ENCODE measurements at places on chromosomes 7 and 10. TPM values are rescaled to one million over a fixed set of nuclear protein-coding genes. Genes with fewer than 3 reads are reported as not detected.
A peak's percentile ranks its signal among the peaks of the same experiment; 100 is the strongest.

The LIPN gene
- not detected for total RNA-seq

The IFIT5 gene
- 16.0 TPM for total RNA-seq

DNA sequence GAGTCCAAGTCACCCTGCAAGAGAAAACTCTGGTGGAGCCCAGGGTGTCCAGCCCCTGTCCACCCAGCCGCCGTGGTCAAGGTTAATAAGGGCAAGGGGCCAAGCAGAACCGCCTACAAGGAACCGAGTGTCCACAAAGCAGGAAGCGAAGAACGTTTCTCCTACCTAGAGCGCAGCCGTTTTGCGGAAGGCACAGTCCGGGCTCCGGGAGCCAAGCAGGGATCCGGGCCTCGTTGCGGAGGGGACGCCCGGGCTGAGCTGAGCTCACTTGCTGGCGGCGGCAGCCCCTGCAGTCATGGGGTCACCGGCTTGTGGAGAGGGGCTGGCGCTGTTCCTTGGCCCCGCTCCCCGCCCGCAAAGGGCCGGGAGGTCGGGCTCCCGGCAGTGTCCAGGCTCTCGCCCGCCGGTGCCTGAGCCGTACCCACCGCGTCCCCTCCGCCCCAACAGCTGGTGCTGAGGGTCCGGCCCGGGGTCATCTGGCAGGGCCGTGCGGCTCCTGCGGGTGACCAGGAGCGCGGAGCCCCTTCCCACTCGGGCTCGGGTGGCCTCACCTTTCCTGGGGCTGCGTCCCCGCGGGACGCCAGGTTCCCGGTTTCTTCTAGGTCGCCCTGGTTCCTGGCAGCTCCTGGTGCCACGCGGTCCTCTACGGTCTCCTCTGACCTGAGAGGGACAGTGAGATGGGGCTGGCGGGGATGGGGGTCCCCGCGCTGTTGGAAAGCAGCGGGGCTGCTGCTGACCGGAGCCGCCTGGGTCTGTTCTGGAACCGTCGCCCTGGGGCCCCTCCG lies 14.0 kb upstream of the ZNF273 start:
- DNase-seq = no peak

DNA sequence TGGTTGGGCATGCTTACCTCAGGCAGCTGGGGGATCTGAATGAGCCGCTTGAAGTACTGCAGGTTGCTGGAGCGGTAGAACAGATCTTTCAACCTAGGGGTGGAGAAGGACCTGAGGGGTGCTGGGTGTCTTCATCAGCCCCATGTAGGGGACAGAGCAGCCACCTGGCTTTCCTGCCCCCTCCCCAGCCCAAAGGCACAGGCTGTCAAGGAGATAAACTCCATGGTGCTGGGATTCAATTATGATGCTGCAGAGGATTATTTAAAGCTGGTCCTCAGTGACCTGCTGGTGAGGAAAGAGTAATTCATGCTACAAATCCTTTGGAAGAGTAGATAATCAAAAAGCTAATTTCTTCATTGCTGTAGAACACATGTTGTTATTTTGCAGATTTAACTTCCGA lies 71.1 kb downstream of the SPDYE5 start:
- DNase-seq = no peak

DNA sequence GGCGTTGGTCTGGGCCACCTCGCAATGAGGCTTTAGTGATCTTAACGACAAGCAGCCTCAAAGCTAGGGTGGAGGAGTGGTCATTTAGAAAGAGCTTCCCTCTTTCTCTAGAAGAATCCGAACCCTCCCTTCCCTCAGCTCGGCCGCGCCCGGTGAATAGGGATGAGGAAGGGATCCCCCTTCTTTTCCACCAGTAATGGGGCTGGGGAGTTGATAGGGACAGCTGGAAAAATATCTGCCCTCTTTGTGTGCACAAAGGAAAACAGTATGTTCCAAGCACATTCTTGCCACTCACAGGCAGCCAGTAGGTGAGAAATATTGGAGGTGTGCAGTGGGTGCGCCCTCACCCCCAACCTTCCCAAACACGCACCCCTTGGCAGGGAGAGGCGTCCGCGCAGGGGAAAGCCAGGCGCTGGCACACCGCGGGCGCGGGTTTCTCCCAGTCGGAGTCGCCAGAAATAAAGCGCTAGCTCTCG lies 6.5 kb downstream of the DLX5 start:
- no peak for DNase-seq

The OR2A42 gene
- total RNA-seq = not detected

The CALML3 gene
- total RNA-seq = not detected

DNA sequence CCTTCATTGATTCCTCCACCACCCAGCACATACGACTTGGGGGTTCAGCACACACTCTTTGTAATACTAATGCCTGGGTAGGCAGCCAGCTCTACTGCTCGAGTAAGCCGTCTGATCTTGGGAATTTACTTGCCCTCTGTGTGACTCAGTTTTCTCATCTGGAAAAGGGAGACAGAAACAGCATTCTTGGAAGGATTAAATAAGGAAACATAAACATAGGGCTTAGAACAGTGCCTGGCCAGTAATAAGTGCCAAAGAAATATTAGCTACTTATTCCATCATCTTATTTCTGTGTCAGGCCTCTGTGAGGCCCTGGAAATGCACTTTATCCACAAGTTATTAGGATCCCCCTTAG lies 130.1 kb downstream of the TNS3 start:
- no peak for DNase-seq

GRCh38 chr7:130353196-130353595 lies 8.6 kb downstream of the CPA5 start:
- DNase-seq = no peak

GRCh38 chr7:143416565-143417149 lies 8.0 kb upstream of the EPHA1 start:
- DNase-seq = peak; percentile 14

- DNase-seq = no peak
Measured at GRCh38 chr7:41104631-41105030, 598.3 kb downstream of the INHBA start.

- DNase-seq = no peak
Measured at GRCh38 chr10:109418795-109419194, 504.5 kb downstream of the XPNPEP1 start.

The SPRN gene
- not detected for total RNA-seq

- DNase-seq = no peak
Measured at GRCh38 chr7:641269-641671, 85.2 kb upstream of the DNAAF5 start.

The GPR22 gene
- not detected for total RNA-seq

GRCh38 chr10:76733441-76733936 lies 904.1 kb downstream of the KCNMA1 start:
- no peak for DNase-seq

DNA sequence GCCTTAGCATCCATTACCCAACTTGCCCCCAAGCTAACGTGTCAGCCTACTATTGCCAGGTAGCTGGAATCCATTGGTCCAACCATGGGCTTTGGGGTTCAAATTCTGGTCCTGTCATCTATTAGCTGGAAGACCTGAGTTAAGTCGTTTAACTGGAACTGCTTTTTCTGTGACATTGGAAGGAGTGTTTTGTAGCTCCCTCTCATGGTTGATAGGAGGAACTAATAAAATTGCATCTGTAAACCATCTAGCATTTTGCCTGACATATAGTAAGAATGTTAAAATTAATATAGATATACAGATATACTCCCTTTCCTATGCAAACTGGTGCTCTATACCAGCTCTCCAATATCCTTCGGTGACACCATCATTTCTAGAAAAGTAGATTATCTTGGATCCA lies 23.8 kb upstream of the SLF2 start:
- DNase-seq = no peak

GRCh38 chr7:34034728-34035127 lies 129.4 kb downstream of the BMPER start:
- no peak for DNase-seq

DNA sequence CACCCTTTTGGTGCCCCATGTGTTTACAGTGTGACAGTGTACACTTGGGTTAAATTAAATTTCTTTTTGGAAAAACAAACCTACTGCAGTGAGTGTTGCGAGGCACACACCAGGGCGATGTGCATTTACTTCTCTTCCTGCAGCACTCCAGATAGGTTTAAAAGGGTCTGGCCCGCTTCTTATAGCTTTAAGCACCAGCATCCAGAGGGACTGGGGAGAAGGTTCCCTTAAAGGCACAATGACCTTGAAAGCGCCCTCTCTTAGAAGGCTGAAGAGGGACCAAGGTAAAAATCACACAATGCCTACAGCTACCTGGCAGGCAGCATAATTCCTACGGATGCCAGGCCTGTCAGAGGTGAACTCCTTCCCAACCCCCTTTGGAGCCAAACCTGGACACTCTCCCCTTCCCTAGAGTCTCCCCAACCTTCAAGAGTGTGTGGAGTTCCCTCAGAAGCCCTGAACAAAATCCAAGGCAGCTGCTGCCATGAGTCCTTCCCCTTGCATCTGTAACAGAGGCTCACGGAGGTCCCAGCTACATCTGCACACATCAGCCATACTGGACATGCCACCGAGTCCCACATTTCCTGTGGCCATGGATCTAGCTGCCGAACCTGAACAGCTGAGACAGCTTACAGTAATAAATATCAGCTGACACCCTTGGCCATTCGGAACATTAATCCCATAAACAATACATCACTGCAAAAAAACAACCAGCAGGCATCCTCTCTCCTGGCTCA lies 33.2 kb downstream of the TRIM8 start:
- DNase-seq = no peak

The TMEM168 gene
- total RNA-seq = 4.5 TPM

DNA sequence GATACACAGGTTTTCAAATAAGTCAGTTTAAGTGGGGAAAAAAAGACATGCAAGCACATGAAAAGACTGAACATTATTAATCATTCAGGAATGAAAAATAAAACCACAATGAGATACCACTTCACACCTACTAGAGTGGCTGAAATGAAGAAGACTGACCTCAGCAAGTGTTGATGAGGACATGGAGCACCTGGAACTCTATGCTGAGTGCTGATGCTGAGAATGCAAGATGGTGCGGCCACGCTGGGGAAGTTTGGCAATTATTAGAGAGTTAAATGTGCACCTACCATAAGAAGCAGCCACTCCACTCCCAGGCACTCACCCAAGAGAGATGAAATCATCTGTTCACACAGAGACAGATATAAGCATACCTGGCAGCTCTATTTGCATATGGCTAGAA lies 32.9 kb upstream of the ELFN1 start:
- no peak for DNase-seq

DNA sequence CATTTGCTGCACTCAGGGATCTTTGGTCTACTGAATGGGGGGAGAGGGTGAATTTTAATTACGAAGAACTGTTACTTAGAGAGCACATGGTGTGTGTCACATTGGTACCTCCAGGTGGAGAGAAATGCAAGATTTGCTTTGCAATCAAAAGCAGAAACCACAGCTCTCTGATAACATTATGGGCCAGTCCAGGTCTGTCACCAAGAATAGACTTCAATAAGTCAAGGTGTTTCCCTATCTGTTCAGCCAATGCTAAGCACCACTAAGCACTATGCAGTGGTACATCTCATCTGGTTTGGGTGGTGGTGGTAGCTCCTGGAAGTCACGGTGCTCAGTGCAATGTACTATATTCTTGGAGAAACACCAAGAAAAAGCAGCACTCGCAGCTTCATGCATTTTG lies 119.6 kb upstream of the AFAP1L2 start:
- DNase-seq = no peak

- no peak for DNase-seq
Measured at GRCh38 chr7:30932562-30932961, 20.9 kb downstream of the AQP1 start.

DNA sequence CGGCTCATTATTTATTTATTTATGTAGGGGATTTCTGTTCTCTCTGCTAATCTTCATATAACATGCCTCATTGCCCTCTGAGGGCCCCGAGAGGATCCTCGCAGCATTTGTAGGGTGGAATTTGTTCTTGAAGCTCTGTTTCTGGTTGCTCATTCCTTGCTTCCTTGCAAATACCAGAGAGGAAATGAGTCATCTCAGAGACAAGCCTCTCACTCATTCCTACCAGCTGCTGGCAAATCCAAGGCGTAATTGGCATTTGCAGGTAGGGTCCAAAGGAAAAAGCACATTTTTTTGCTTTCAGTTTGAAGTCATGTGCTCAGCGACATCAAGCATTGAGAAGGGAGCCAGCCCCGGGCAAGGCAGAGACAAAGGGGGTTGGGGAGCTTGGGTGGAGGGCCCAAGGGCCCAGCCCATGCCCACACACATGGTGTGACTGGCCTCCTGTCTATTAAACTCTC lies 501.6 kb downstream of the GALNT17 start:
- peak; percentile 92 for DNase-seq

DNA sequence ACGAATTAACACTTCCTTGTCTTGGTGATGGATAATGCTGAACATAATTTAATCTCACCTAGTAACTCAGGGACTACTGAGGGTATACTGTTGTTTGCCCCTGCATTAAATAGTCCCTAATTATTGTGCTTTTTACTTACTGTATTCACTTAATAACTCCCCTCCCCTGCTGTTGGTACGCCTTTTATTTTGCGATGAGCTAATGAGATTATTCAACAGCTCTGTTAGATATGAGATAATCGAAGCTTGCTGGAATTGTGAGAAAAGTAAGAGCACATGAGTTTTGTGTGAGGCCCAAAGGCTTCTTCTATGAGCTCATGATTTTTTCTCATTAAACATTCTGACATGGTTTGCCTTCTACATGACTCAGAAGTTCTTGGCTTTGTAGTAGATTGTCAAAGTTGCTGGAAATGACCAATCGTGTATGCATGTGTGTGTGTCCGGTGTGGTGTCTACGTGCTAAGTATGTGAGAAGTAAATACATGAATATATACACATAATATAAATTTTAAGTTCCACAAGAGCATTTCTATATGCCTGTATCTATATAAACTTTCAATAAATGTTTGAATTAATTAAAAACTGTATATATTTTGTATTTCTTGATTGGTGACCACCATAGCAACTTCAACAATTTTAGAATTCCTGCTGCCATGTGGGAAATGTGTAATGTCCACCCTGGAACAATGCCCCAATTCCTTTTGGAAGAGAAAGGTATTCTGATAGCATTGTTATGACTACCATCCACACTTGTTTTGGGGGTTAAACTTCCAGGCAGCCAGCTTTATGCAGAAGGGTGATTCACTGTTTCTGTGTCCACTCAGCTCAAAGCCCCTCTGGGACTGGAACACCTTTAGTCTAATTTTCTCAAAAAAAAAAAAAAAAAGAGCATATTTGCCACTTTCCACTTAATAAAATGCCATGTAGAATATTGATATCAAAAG lies 106.2 kb downstream of the SAMD9 start:
- DNase-seq = no peak

GRCh38 chr10:26887611-26888215 lies 27.0 kb upstream of the ABI1 start:
- no peak for DNase-seq

GRCh38 chr10:110680273-110681020 lies 36.3 kb downstream of the RBM20 start:
- DNase-seq = no peak

Measured in Caki2 (cell line).